ENCODE measurements at places on chromosomes 3 and 15. TPM values are rescaled to one million over a fixed set of nuclear protein-coding genes. Genes with fewer than 3 reads are reported as not detected.

The NAALADL2 gene
- 1.3 TPM for total RNA-seq

The HGD gene
- total RNA-seq = not detected

The LMAN1L gene
- not detected for total RNA-seq

The PLA1A gene
- not detected for total RNA-seq

The SCN5A gene
- total RNA-seq = not detected

The CHRM5 gene
- total RNA-seq = 0.18 TPM

The SCN11A gene
- not detected for total RNA-seq

The CTXN2 gene
- total RNA-seq = not detected

The ECE2 gene
- total RNA-seq = not detected

The TMEM212 gene
- not detected for total RNA-seq

The KBTBD13 gene
- total RNA-seq = not detected

The STARD5 gene
- total RNA-seq = not detected

The DHFR2 gene
- total RNA-seq = 0.31 TPM

The CNTN3 gene
- total RNA-seq = not detected

The SLC28A2 gene
- not detected for total RNA-seq

The AMT gene
- 0.14 TPM for total RNA-seq

The SMAD6 gene
- 84.0 TPM for total RNA-seq

The ABTB1 gene
- 4.0 TPM for total RNA-seq

The ARIH2 gene
- total RNA-seq = 165 TPM

The TMEM45A gene
- 4.7 TPM for total RNA-seq

The PODXL2 gene
- 46.6 TPM for total RNA-seq

The TP63 gene
- not detected for total RNA-seq

The MINDY4B gene
- not detected for total RNA-seq
